IMR-90 (cell line): ENCODE measurements at places on chromosomes 1 and 21. TPM values are rescaled to one million over a fixed set of nuclear protein-coding genes. Genes with fewer than 3 reads are reported as not detected.

GRCh38 chr1:179298952-179299351 lies 5.4 kb downstream of the SOAT1 start:
- no peak for DNase-seq

GRCh38 chr1:220955116-220955515 lies 75.9 kb downstream of the HLX start:
- DNase-seq = no peak

DNA sequence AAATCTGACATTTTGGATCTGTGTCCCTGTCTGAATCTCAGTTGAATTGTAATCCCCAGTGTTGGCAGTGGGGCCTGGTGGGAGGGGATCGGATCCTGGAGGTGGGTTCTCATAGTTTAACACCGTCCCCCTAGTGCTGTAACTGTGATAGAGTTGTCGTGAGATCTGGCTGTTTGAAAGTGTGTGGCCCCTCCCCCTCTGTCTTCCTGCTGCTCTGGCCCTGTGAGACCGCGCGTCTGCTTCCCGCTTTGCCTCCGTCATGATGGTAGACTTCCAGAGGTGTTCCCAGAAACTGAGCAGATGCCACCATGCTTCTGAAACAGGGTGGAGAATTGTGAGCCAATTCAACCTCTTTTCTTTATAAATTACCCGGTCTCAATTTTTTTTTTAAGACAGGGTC lies 25.0 kb downstream of the AGPAT3 start:
- no peak for DNase-seq

FAM151A gene
- total RNA-seq = not detected in 2 replicates
